ENCODE measurements at places on chromosomes 13 and 19.
A peak's percentile ranks its signal among the peaks of the same experiment; 100 is the strongest.

GRCh38 chr19:3548606-3549005 lies 8.8 kb downstream of the MFSD12 start:
- peak; percentile 97 for DNase-seq

DNA sequence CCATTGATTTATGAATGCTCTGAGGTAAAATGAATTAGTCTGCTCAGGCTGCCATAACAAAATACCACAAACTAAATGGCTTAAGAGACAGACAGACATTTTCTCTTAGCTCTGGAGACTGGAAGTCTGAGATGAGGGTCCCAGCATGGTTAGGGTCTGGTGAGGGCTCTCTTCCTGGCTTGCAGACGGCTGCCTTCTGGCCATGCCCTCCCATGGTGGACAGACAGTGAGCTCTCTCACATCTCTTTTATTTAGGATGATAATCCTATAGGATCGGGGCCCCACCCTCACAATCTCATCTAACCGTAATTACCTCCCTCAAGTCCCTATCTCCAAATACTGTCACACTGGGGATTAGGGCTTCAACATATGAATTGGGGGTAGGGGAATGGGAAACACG lies 47.1 kb downstream of the HSPH1 start:
- no peak for DNase-seq

GRCh38 chr19:53772943-53773342 lies 51.2 kb downstream of the NLRP12 start:
- peak; percentile 53 for DNase-seq

GRCh38 chr13:72960541-72960940 lies 98.3 kb upstream of the KLF5 start:
- DNase-seq: no peak

- DNase-seq: no peak
Measured at GRCh38 chr13:22693691-22694090, 487.1 kb upstream of the SGCG start.

DNA sequence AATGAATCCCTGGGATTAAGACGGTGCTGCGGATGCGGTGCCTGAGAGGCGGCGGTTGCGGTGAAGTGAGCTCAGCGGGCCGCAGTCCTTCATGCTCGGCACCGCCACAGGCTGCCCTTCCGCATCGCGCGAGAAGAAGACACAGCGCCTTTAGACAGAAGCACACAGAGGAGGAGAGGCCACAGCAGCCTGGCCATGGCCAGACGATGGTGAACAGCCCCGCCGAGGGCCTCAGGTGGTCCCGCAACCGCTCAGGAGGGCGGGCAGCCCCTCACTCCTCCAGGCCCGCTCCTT lies 459.2 kb downstream of the MYO16 start:
- no peak for DNase-seq

DNA sequence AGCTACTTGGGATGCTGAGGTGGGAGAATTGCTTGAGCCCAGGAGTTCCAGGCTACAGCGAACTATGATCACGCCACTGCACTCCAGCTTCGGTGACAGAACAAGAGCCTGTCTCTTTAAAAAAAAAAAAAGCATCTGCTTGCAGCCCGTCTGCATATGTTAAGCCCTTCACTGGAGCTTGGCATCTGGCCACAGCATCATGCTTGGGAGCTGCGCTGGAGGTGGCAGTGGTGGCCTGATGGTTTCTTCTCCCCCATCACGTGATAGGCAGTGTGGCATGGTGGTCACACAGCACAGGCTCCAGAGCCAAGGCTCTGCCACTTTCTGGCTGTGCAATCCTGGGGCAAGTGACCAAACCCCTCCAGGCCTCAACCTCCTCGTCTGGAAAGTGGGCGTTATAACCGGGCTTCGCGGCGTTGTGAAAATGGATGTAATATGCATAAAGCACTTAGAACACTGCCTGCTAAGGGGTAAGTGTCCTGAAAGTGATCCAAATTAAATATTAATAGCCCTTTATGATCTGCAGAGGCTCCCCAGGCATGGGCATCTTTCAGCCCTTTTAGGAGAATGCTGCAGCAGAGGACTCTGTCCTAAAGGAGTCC lies 24.4 kb downstream of the MARK4 start:
- no peak for DNase-seq

DNA sequence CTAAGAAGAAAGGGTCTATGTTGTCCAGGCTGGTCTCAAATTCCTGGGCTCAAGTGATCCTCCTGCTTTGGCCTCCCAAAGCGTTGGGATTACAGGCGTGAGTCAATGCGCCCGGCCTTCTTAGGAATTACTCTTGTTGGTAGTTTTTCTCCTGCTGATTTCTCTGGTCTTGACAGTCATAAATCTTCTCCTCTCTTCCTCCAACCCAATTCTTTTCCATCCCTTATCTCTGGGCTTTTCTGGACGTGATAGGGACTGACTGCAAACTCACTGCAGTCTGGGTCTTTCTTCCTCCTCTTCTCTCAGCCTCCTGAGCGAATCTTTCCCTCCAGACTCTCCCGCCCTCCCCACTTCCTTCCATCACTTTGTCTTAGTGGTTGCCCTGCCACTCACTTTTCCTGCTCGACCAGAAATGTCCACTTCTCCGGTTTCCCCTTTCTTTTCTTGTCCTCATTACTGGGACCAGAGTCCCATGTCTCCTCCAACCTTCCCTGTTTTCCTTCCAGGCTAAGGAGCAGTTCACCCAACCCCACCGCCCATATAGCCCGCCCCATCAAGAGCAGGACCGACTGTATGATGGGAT lies 21.9 kb upstream of the TIMM44 start:
- no peak for DNase-seq

- DNase-seq: no peak
Measured at GRCh38 chr13:53126841-53127245, 98.2 kb downstream of the OLFM4 start.

DNA sequence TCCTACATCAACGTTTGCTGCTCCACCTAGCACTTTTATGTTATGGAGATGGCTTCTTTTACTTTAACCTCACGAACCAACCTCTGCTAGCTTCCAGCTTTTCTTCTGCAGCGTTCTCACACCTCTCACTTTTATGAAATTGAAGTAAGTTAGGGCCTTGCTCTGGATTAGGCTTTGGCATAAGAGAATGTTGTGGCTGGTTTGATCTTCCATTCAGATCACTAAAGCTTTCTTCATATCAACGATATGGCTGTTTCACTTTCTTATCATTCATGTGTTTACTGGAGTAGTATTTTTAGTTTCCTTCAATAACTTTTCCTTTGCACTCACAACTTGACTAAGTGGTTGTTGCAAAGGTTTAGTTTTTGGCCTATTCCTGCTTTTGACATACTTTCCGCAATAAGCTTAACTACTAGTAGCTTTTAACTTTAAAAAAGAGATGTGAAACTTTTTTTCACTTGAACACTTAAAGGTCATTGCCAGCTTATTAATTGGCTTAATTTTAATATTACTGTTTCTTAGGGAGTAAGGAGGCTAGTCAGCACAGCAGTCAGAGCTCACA lies 60.0 kb upstream of the SPRY2 start:
- no peak for DNase-seq

DNA sequence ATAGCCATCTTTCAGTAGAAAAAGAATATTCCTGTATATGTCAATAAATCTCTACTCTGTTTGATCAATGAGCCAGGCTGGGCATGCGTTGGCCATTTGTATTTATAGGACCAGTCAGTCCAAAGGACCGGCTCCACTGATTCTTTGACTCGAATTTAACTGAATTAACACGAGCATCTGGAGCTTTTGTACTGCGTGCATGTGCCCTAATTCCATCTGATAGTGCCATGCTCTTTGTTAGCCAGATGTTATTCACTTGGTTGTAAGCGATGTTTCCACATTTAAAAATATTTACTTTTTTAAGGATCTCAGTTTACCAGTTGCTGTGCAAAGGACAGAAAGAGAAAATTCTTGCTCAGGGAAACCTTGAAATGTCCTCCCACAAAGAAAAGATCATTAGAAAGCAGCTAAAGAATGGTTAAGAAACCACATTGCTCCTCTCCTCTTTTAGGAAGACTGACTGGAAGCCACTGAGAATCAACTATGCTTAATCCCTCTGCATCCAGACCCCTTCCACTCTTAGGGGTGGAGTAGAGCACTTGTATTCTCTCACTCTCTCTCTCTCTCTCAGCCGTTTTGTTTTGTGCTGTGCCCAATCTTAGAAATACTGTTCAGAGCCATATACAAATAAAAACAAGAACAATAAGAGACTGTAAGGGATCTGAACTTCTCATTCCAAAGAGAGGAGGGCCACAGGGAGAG lies 165.8 kb downstream of the DCLK1 start:
- no peak for DNase-seq

DNA sequence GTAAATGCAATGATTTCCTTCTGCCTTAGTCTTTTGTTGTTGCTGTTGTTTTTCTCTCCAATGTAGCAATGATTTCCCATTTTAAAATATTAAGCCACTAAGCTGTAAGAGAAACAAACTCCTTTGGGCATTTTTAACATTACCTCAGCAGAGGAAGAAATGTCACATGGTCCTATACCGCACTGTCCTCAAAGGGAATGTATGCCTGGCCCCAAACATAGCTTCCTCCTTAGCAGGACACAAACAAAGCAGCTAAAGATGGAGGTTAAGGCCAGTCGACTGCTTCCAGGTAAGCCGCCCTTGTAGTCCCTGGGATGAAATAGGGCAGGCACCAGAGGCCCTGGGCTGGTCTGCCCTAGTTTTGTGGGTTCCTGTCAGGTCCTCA lies 249.0 kb downstream of the TSHZ3 start:
- no peak for DNase-seq
